ENCODE measurements at places on chromosomes 1 and 21. TPM values are rescaled to one million over a fixed set of nuclear protein-coding genes. Genes with fewer than 3 reads are reported as not detected.
A peak's percentile ranks its signal among the peaks of the same experiment; 100 is the strongest.

GRCh38 chr1:82704966-82705365 is 904.2 kb downstream of the ADGRL2 start:
- DNase-seq: no peak

GRCh38 chr21:36710729-36711048 is 11.8 kb downstream of the SIM2 start:
- peak; percentile 35 for DNase-seq

- no peak for DNase-seq
These were observed 33.2 kb upstream of the RUNX3 start for GRCh38 chr1:24963099-24963872.

- DNase-seq: no peak
These were observed 5.0 kb upstream of the GPR137B start for GRCh38 chr1:236137285-236137852.

DNA sequence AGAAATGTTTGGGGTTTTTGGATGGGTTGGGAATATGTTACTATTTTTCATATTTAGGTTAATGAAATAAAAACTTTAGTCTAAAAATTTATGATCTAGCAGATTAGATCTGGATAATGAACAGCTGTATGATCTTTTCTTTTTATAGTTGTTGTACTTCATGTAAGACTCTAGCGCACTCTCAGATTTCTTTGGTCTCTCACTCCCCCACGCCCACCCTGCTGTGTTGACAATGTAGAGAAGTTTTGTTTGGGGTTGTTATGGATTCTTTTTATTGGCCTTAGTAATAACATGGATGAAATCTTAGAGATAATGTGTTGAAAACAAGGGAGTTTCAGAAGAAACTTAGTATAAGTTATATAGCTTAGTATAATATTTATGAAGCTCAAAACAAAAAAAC is 5.5 kb downstream of the KLF18 start:
- no peak for DNase-seq

DNA sequence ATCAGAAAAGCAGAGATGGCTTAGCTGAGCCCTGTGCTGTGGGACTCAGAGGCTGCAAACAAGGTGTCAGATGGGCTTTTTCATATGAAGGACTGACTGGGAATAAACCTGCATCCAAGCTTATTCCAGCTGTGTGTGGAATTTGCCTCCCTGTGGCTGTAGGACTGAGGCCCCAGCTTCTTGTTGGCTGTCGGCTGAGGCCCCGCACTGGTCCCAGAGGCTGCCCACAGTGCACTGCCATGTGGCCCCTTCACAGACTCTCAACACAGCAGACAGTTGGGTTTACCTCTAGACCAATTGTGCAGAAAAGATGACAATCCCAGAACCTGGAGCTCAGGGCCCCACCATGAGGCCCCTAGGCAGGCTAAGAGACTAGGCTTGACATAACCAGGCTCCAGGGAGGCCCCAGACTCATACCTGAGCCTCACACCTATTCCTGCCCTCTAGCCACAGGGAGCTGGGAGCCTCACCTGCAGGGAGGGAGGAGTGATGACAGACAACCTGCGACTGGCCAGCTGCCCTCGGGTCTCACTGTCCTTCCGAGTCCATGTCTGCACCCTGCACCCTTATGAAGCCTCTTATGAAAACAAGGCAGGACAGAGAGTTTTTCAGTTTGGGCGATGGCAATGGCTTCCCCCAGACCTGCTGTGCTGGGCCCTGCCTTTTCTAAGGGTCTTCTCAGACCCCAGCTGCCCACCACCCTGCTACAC is 615.5 kb downstream of the NPHP4 start:
- DNase-seq: peak; percentile 56

The FCGR3B gene
- 1.9 TPM for total RNA-seq

Data from left lobe of liver (tissue), 2 donors.